H4 (cell line): ENCODE measurements at places on chromosomes 1 and 21. TPM values are rescaled to one million over a fixed set of nuclear protein-coding genes. Genes with fewer than 3 reads are reported as not detected.

DNA sequence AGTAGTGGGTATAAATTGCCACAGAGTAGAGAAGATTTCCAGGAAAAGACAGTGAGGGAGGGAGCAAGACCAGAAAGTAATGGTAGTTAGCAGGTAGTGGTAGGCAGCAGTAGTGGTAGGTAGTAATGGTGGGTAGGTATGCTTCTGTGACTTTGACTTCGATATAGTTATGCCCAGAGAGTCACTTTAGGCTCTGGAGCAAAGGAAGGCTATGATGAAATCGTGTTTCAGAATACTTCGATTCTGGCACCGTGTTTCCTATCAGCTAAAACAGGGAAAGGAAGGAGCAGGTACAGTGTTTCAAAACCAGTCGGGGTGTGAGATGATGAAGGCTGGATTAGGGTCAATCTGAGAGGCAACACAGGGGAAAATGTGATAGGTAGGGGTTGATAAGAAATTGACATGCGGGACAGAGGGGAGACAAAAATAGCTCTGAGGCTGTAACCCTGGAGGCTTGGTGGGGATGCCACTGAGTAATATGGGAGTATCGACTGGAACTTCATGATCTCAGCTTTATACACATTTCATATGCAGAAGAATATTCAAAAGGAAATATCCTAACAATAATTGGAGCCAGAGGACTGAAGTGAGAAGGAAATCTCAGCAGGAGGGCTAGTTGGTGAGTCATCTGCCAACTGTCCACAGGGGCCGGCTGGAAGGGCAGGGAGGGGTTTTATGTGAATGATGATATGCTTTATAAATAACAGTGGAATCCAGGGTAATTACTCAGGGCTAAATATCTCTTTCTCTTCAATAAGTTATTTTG lies 25.2 kb upstream of the TRIM45 start:
- DNase-seq: peak; percentile 27

GRCh38 chr1:19644681-19645410 lies 735 bp downstream of the NBL1 start:
- no peak for DNase-seq

DNA sequence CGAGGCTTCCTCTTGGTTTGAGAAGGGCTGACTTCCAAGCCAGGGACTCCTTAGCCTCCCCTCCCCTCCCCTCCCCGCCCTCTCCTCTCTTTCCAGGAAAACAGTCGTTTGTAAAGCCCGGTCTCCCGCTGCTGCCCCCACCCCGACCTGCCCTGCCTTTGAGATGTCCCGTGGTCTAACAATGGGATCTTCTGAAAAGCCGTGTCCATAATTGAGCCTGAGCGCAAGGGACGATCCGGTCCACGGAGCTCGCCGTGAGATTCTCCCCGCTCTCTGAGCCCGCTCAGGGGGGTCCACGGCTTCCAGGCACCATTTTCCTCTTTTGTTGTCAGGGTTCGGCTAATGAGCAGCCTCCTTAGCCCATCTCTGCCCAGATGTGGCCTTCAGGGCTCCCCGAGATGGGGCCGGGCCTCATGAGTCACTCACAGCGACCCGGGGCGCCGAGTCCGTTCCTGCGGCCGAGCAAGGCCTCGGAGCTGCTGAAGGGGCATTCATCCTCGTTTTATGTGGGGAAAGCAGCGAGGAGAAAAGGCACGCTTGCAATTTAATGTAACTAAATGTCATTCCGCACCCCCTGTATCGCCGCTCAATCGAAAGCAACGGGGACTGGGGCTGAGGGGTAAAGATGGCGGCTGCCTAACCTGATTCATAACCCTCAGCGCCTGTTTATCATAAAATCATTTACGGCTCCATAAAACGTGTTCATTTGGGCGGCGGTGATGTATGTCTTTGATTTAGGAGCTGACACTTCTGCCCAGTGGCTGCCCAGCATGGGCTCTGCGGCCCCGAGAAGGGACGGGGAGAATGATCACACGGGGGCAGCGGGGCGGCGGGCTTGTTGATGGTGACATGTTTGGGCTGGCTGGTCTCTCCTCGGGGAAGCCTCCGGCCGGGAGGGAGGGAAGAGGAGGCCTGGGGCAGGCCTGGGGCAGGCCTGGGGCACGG lies 232.6 kb upstream of the C1orf174 start:
- no peak for DNase-seq

DNA sequence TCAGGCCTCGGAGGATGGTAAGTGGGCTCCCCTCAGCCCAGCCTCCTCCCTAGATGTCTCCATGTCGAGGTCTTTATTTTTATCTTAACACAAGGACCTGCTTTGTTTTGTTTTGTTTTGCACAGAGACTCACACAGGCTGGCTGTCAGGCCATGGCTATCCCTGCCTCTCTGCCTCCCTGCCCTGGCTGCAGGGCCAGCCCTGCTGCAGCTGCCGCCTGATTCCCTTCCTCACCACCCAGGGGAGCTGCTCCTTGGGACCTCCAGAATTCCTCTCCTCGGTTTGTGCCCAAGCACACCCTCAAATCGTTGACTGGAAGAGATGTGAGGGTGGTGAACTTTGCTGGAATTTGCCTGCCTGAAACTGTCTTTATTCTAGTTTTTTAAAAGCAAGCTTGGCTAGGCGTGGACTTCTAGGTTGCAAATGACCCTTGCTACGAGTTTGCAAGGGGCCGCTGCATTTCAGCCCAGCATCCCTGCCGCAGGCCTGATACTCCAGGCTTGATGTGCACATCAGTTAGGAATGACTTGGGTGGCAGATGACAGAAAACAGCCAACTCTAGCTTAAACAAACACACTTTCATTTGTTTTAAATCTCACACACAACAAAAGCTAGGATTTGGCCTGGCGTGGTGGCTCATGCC lies 37.1 kb downstream of the WNT9A start:
- DNase-seq: no peak

DNA sequence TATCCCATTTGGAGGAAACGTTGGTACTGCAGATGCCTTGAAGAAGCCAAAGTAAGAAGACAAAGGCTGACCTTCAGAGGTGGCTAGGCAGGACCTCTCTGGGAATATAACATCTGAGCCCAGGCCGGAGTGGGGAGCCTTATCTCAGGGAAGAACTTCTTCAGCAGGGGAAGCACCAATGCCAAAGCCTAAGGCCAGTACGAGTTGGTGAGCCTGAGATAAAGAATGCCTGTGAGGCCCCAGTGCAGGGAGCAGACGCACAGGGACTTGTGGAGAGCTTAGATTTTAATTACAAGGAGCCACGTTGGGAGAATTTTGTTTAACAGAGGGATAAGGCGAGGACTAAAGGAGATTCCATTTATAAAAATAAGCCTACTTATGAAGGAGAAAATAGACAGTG lies 468.8 kb upstream of the RUNX1 start:
- no peak for DNase-seq

- DNase-seq: no peak
Measured at GRCh38 chr1:198166900-198167299, 10.1 kb downstream of the NEK7 start.

The SPRR2G gene
- total RNA-seq: not detected in 2 replicates

DNA sequence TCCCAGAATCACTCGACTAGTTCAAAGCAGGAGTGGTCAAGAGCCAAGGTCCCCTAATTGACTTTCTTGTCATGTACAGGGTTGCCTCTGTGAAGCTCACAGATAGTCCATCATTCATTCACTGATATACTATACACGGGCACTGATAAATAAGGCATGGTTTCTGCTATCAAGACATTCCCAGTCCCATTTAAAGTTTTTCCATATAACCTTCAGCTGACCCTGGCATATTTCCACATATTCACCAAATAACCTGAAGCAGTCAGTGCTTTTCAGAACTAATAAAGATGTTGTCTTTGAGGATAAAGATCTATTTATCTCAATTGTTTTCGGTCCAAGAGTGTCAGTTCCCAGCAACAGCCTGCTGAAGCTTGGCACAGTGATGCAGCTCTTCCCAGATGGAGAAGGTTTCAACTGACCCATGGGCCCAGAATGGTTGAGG lies 173.4 kb downstream of the ZZZ3 start:
- DNase-seq: no peak

The GJA8 gene
- total RNA-seq: not detected in 2 replicates

The TSACC gene
- 0.23 and 0.39 TPM in 2 replicates for total RNA-seq
